ENCODE measurements at places on chromosomes 6 and 20.

DNA sequence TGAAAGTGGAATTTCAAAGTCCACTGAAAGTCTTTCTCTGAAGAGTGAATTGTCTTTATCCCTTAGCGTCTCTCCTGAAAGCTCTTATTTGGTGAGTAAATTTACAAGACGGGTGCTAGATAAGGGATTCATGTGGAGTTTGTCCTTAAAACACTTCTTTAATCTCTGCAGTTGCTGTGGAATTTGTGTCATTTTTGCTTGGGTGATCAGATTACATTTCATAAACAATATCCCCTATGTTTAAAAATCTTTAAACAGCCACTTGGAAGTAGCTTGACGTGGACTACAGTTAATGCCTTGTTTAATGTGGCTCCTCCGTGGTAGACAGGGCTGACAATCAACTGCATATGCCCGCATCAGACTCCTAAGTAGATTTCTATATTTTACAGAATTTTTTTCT, 175.4 kb upstream of the ZNF217 start:
- DNase-seq = no peak

GRCh38 chr20:21436205-21436604, 38.9 kb upstream of the NKX2-4 start:
- no peak for DNase-seq

DNA sequence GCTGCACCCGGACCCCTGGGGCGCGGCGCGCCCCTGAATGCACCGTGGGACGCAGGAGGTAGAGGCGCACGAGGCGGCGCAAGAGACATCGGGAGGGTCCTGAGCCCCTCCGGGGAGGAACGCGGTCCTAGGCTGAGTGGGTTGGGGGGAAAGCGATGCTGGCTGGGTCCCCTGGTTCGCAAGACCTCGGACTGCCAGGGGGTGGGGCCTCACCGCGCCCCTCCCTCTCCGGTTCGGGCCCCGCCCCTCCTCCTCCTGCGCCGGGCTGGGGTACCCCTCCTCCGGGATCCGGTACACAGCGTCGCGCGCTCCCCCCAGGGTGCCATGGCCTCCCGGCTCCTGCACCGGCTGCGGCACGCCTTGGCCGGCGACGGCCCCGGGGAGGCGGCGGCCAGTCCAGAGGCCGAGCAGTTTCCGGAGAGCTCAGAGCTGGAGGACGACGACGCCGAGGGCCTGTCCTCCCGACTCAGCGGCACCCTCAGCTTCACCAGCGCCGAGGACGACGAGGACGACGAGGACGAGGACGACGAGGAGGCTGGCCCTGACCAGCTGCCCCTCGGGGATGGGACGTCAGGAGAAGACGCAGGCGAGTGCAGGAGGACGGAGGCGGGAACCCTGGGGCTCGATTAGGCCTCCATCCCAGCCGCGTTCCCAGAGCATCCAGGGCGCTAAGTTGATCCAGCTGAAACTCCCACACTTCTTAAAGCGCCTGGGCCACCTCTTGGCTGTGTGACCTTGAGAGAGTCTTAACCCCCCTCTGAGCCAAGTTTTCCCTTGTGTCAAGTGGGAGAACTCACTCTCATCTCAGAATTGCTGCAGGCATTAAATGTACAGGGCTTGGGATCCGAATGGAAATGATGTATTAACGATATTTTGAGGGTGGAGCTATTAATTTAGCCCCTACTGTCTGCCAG, 541 bp downstream of the SNX21 start:
- DNase-seq = peak; percentile 29

- no peak for DNase-seq
These were observed 201.8 kb downstream of the ARID1B start for GRCh38 chr6:156978948-156979347.

DNA sequence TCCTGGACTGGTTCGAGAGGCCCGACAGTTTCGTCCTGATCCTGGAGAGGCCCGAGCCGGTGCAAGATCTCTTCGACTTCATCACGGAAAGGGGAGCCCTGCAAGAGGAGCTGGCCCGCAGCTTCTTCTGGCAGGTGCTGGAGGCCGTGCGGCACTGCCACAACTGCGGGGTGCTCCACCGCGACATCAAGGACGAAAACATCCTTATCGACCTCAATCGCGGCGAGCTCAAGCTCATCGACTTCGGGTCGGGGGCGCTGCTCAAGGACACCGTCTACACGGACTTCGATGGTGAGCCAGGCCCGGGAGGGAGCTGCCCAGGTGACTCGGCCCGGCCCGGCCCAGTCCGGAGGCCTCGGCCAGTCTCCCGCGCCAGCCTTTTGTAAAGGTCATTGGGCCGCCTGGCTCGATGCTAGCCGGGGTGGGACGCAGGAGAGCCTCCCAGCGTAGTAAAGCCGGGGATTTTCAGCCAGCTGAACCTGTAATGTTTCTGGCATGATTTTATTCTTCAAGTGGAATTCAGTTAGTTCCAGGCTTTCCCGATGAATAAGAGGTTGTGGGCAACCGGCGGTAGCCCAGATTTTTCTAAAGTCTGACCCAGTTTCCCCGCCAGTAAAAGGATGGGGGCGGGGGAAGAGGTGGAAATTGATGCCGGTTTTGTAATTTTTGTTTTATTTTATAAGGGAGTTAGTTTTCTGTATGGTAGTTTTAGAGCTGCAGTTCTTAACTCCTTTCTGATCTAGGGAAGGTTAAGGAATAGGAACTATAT, 1.4 kb downstream of the PIM1 start:
- DNase-seq = peak; percentile 29

- no peak for DNase-seq
These were observed 51.1 kb downstream of the RALGAPB start for GRCh38 chr20:38523697-38524096.

DNA sequence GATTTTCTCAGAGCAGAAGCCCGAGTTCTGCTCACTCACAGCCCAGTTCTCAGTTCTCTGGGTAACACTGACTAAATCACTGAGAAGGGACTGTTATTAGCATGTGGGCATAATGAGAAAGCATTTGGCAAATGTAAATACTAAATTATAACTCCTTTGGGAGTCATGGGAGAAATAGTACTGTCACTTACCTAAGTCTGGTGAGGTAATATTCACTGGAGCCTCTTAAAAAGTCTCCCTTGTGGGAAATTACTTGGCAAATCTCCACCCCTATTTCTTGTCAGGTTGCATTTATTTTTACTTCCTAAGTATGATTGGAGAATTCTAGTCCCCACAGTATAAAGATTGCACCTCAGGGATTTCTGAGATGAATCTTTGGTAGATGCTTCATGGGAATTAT, 254.3 kb downstream of the SLC35F1 start:
- no peak for DNase-seq

DNA sequence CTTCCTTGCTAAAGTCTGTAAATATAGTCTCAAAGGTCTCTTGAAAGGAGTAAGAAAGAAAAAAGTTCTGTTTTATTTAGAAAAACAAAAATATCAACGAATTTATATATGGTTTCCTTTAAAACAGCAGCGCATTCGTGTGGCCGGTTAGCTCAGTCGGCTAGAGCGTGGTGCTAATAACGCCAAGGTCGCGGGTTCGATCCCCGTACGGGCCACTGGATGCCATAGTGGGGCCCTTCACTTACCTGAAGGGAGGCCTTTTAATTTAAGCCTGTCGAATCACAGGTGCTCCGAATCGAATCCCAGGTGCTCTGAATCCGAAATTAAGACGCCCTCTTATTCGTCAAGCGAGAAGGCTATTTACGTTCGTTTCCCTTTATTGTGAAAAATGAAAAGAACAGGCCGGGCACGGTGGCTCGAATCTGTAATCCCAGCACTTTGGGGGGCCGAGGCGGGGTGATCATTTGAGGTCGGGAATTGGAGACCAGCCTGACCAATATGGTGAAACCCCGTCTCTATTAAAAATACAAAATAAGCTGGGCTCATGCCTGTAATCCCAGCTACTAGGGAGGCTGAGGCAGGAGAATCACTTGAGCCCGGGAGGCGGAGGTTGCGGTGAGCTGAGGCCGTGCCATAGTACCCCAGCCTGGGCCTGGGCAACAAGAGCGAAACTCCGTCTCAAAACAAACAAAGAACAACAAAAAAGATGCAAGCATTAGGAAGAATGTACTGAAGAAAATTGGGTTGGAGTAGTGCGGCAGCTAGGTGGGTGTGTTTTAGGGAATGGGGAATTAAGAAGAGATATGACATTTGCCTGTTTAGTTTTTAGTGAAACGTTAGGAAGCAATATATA, 195.8 kb upstream of the ZNF184 start:
- no peak for DNase-seq

- no peak for DNase-seq
These were observed 38.0 kb downstream of the GCLC start for GRCh38 chr6:53506872-53507271.

DNA sequence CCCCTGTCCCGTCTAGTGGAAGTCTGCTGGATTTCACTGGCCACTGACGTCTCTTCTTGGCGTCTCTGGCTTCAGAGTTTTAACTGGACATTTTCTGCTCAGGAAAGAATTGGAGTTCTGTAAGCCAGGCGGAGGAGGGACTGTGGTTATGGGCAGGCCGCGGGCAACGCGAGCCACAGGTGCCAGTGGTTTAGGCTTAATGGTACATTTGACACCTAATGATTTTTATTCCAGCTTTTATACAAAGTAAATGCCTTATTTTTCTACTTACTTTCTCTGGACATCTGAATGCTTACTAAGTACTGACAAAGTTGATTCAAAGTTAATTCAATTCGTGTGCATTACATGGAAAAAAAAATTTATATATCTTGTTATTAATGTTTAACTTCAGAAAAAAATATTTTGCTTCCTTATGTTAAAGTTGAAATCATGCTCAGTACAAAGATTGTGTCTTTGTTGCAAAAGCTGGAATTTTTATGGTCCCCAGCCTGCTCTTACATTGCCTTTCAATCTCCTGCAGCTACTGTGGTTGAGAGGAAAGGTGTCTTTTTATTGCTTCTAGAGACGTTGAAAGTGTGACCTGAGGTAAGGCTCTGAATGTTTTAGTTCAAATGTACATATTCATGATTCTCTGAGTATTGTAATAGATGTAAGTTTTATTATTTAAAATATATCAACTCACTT, 231.0 kb downstream of the SMOC2 start:
- DNase-seq = no peak

- DNase-seq = no peak
These were observed 94.1 kb downstream of the MAN1A1 start for GRCh38 chr6:119255492-119255891.

GRCh38 chr20:57043091-57043490, 223.3 kb downstream of the BMP7 start:
- no peak for DNase-seq

GRCh38 chr6:53896196-53896595, 101.4 kb downstream of the LRRC1 start:
- DNase-seq = no peak

GRCh38 chr20:35644806-35645205, 19.9 kb downstream of the CPNE1 start:
- no peak for DNase-seq

- DNase-seq = no peak
These were observed 5.3 kb downstream of the PRKN start for GRCh38 chr6:162722226-162722625.

- no peak for DNase-seq
These were observed 123.4 kb downstream of the LY86 start for GRCh38 chr6:6711832-6712448.

- DNase-seq = no peak
These were observed 86.0 kb downstream of the MYB start for GRCh38 chr6:135267085-135267484.

DNA sequence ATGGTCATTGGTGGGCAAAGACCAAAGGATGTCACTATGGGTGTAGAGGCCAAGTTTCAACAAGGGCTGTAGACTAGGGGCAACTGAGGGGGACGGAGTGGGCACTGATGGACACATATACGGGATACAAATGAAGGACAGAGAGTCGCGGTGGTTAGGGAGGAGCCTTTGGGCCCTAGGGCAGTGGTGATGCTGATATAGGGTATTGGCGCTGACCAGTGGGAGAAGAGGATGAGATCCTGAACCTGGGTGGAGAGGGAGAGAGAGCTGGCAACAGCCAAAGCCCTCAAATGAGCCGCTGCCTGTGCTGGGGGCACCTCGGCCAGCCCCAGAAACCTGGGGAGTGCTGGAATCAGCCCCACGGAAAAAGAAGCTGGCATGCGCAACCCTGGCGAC, 1.6 kb downstream of the CDH22 start:
- DNase-seq = no peak

DNA sequence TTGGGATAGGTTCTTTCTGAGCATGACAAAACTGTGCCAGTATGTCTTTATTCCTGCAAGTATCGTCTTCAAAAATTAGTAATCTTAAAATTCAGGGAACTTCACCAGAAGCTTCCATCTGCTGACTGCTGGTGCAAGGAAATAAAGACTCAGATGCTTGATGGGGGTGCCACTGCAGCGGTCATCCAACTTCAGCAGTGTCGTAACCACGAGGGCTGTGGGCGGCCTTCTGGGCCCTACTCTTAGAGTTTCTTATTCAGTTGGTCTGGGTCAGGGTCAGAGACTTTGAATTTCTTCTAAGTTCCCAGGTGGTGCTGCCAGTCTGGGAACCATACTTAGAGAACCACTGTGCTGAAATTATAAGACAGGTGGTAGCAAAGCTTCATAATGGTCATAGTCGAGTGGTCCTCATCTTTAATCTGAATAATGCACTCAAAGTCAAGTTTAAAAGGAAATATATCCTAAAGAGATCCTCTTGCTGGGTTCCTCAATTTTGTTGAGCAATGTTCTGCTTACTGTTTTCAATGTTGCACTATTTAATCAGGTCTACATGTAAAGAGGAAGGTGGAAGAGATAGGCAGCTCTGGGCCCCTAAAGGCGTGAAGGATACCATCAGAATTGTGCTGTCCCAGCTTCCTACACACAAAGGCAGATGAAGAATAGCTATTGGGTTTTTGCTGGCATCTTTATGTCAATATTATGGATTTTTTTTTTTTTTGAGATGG, 165.4 kb upstream of the GMDS start:
- DNase-seq = no peak

Measured in T-helper 9 cell (primary cell).